NCI-H446 (cell line): ENCODE measurements at places on chromosomes 4 and X.

DNA sequence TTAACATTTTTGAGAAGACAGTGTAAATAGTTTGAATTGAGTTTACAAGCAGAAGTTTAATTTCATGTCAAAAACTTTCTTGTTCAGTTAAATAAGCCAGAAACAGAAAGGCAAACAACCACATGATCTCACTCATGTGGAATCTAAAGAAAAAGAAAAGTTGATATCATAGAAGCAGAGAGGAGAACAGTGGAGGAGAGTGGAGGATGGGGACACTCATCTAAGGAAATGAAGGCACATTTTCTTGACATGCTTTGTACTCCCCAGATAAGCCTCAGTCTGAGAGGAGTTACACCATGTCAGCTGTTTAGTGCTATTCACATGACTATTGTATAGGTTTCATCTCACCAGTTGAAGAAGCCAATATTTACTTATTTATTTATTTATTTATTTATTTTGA, 13.5 kb downstream of the SNCA start:
- no peak for DNase-seq

DNA sequence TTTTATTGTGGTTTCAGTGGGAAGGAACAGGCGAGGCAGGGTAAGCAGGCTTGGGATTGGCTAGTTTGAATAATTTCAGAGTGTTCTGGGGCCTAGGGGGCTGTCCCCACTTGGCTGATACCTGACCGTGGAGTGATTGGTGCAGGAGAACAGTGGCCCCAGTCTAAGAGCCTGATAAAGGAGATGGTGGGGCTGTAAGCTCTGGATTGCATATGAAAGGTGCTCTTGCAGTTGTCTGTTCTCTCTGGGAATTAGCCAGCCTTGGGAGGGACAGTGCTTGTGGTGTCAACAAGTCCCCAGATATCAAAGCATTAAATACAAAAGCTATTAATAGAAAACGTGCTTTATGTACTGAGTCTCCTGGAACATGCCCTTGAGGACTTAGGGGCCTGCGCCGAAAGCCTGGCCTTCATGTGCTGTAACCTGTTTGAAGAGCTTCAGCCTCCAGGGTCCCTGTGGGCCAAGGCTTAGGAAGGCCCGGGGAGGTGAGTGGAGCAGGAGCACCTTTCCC, 30.4 kb upstream of the CLTRN start:
- DNase-seq, result no peak

DNA sequence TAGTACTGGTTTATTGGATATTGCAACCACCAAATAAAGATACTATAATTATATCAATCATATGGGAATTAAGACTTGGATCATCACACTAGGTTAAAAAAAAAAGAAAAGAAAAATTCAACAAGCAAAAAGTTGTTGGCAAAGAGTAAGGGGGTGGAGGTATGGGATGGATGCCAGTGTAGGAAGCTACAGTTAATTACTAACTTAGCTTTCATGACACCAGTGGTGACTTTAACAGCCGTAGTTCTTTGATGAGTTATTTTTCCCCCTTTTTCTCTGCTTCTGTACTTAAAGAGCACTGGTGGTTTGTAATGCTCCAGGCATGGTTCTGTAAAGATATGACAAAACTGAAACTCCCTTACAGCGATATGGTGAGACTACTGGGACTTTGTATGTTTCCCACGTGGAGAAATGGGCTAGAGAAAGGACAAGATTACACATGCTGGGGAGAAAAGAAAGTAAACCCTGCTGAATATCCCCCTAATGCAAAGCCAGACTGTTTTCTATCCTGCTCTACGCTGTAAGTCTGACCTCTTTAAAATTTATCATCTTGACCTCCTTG, 210.8 kb downstream of the SPOCK3 start:
- peak; percentile 30 for DNase-seq

DNA sequence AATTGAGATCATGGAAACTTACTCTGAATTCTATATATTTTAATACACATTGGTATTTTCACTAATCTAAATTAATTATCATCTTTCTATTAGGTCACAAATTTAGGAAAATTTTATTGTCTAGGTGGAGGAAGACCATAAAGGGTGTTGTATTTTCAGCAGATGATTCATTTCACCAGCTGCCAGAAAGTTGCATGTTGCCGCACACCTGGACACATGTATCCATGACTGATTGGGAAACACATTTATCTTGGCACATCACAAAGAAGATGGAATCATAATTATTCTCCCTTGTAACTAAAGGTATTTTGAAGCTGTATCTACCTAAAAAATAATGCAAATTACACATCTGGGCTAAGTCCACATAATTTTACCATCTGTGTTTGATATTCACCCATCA, 33.1 kb downstream of the SLC7A11 start:
- no peak for DNase-seq

- peak; percentile 6 for DNase-seq
These were observed 35.0 kb downstream of the NUDT11 start for GRCh38 chrX:51461053-51462044.

DNA sequence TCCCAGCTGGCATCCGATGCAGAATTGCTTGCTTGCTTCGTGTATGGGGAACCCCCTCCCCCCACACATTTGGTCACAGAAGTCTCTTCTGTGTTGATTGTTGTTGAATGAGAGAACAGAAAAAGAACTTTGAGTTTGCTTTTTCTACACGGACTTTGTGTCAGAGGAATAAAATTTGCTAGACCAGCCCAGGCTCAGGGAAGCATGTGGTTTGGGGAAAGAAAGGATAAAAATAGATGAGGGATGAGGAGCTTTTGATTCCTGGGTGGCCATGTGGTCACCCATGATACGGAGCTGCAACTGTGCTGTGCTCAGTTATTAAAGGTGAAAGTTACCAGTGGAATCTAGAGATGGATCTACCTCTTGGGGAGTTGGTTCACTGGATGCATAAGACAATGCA, 34.2 kb upstream of the ESX1 start:
- no peak for DNase-seq

- no peak for DNase-seq
These were observed 3.1 kb downstream of the MANBA start for GRCh38 chr4:102757681-102758080.

DNA sequence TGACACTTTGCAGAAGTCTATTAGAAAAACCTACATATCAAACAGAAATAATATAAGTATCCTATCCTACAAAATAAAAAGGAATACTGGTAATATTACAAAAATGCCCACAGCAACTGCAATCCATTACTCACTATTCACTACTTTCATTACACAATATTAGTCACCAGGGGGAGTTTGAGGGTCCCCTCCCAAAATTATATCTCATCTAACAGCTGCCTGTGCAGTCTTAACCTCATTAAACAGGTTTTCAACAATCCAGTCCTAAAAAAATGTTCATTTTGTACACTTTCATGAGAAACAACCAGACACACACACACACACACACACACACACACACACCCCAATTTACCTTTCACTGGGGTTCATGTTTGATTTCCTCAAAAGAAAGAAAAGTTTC, 2.9 kb downstream of the CLOCK start:
- DNase-seq, result no peak

DNA sequence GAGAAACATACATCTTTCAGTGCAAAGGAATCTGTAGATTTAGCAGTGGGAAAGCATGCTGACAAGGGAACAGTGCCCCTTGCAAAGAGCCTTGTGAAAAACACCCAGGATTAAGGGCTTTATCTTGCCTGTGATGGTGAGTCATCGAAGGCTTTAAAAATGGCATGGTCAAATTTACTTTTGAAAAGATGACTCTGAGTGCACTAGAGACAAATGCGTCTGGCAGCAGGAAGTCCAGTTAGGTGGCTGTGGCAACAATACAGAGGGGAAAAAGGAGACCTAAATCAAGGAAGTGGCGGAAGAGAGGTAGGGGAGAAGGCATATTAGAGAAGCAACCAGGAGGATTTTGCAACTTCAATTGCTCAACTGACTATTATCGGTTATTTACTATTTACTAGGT, 472.6 kb upstream of the CPEB2 start:
- no peak for DNase-seq

GRCh38 chrX:143455046-143455445, 62.2 kb downstream of the SPANXN3 start:
- no peak for DNase-seq

DNA sequence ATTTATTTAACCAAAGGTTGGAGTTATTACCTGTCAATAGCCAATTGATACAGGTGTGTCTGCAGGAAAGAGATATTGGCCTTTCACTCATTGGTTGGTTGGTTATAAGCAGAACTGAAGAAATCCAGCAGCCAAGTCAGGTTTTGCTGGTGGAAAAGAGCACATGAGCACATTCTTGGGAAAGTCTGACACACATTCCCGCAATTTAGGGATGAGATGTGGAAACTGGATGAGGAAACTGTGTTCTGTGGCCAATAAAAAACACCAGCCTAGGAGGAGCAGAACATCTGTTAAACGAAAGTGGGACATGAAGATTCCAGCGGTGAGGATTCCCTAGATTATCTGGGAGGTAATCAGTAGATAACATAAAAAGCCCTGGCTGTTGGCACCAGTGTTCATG, 567.4 kb upstream of the CPEB2 start:
- DNase-seq, result no peak

- DNase-seq, result peak; percentile 15
These were observed 40.5 kb downstream of the ANXA5 start for GRCh38 chr4:121656269-121656641.

- no peak for DNase-seq
These were observed 36.9 kb downstream of the STARD8 start for GRCh38 chrX:68684291-68684918.
